ENCODE measurements at places on chromosomes 5 and 9. TPM values are rescaled to one million over a fixed set of nuclear protein-coding genes. Genes with fewer than 3 reads are reported as not detected.

IFNK gene
- total RNA-seq = not detected

PAPPA gene
- 5.6 TPM for total RNA-seq

HTR4 gene
- 3.8 TPM for total RNA-seq

PTGR1 gene
- 276 TPM for total RNA-seq

STK32A gene
- 11.3 TPM for total RNA-seq

WWC1 gene
- 58.4 TPM for total RNA-seq

SHISAL2B gene
- not detected for total RNA-seq

C9 gene
- 1.0 TPM for total RNA-seq

ANKRD34B gene
- total RNA-seq = not detected

AGTPBP1 gene
- 12.2 TPM for total RNA-seq

RASGRF2 gene
- 4.3 TPM for total RNA-seq

INSL4 gene
- not detected for total RNA-seq

GSN gene
- 521 TPM for total RNA-seq

ZBED3 gene
- 16.6 TPM for total RNA-seq

CKMT2 gene
- total RNA-seq = 61.7 TPM

FAM193B gene
- total RNA-seq = 98.1 TPM

TAF11L10 gene
- not detected for total RNA-seq

PRUNE2 gene
- 91.7 TPM for total RNA-seq

FBXL7 gene
- total RNA-seq = 12.1 TPM

SLCO6A1 gene
- not detected for total RNA-seq

IFNA2 gene
- not detected for total RNA-seq

CCT5 gene
- total RNA-seq = 133 TPM

BARX1 gene
- total RNA-seq = 2.9 TPM

C6 gene
- 41.8 TPM for total RNA-seq

RASA1 gene
- total RNA-seq = 25.6 TPM

OR13F1 gene
- total RNA-seq = not detected

OTULINL gene
- total RNA-seq = 9.9 TPM

CER1 gene
- total RNA-seq = not detected

ERBIN gene
- total RNA-seq = 84.0 TPM

CCNI2 gene
- total RNA-seq = 8.4 TPM

C1QTNF2 gene
- total RNA-seq = 2.2 TPM

ZNF354C gene
- total RNA-seq = 6.9 TPM

EGR1 gene
- total RNA-seq = 98.5 TPM

GADD45G gene
- 18.8 TPM for total RNA-seq

GLIPR2 gene
- total RNA-seq = 17.0 TPM

DND1 gene
- total RNA-seq = 2.5 TPM

TJP2 gene
- total RNA-seq = 116 TPM

SPAAR gene
- 0.83 TPM for total RNA-seq

GDA gene
- 70.0 TPM for total RNA-seq

SLC6A3 gene
- total RNA-seq = 0.23 TPM

TDRD7 gene
- 25.7 TPM for total RNA-seq

TEK gene
- 8.1 TPM for total RNA-seq

LOX gene
- 9.9 TPM for total RNA-seq

CLIC3 gene
- total RNA-seq = 2.2 TPM

BAAT gene
- total RNA-seq = 117 TPM

PCDHA13 gene
- 6.7 TPM for total RNA-seq

IFNA13 gene
- total RNA-seq = not detected

PCDHB11 gene
- total RNA-seq = 8.5 TPM

PDE6A gene
- not detected for total RNA-seq

EPB41L4A gene
- total RNA-seq = 61.9 TPM

MYMK gene
- total RNA-seq = not detected

QRFP gene
- not detected for total RNA-seq

PCDHGB4 gene
- total RNA-seq = 5.2 TPM

GZMA gene
- total RNA-seq = 5.4 TPM

RXRA gene
- total RNA-seq = 106 TPM

ARID3C gene
- not detected for total RNA-seq

Data from mucosa of gallbladder (tissue), 1 donor.